Central memory CD4-positive, alpha-beta T cell (primary cell): ENCODE measurements at places on chromosomes 12 and 14.

DNA sequence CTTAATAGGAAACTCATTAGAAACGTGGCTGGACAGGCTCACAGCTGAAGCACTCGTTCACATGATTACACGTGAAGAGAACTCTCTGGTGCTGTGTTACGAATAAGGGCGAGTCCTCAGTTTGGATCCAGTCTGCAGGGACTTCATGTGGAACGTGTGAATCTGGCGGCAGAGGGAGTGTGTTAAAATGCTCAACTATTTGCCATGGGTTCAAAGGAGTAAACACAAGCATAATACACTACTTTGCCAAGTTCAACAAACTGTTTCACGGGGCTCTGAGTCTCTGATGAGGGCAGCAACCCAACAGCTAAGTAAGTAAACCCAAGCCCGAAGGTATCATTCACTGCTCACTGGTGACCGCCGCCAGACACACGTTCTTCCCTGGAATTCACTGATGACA is 42.4 kb downstream of the NUAK1 start:
- no peak for DNase-seq

DNA sequence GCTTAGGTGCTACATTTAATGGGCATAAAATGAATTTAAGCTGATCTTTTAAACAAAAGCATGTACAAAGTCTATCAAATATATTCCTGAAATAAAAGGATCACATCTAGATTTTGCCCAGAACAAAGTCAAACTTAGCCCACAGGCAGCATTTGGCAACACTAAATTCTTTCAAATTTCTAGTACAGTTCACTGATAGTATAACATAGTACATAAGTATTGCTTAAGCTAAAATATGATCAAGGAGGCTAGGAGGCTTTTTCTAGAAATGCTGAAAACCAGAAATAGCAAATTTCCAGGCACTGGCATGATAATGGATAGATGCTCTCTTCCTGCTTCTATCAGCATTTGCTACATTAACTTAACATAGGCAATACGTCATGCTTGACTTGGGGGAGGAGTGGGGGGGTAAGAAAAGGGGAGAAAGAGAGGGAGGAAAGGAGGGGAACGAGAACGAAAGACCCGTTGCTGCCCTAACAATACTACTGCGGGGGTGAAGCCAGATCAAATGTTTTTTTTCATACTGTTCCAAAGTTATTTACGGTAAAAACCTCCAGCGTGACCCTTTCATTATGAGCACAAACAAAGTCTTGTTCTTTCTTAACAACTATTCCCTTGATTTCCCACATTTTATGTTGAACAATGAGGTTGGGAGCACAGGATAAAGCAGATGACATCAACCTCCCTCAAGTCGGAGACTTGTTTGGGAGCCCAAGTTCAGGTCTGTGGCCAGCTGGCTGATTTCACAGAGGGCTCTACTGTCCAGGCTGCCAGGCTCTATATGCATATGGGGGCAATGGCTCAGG is 10.6 kb downstream of the TMED10 start:
- DNase-seq, result no peak

DNA sequence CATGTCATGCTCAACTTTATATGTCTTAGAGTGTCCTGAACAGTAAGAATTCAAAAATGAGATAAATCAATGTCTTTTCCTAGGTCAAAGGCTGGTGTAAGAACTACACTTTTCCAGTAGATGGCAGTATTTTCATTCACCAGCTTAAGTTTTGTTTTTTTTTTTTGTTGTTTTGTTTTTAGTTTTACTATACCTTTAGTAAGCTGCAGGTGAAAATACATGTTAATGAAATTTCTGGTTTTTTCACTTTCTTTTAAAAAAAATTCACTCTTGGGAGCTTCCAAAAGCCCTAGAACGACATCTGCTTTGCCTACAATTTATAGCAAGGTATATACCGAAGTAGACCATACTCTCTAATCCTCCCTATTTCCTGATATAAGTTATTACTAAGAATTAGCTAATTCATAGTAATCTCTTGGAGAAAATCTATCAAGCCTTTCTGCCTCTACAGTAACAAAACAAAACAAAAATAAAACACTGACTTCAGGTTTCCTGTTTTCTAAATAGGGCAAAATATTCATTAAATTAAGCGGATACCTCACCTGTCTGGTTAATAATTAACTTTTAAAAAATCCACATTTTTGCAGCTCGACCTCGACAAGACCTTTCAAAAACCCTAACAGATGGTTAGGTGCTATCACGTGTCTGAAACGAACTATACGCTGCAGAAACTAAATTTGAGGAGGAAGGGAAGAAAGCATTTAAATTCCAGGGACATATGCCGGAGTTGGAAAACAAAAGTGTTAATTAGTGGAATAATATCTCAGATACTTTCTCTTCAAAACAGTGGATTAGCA is 2.7 kb upstream of the SAMD4A start:
- peak; percentile 56 for DNase-seq

GRCh38 chr14:79476552-79476951 is 734.8 kb downstream of the DIO2 start:
- DNase-seq, result no peak

GRCh38 chr12:100795174-100795799 is 711 bp downstream of the ANO4 start:
- DNase-seq, result no peak

DNA sequence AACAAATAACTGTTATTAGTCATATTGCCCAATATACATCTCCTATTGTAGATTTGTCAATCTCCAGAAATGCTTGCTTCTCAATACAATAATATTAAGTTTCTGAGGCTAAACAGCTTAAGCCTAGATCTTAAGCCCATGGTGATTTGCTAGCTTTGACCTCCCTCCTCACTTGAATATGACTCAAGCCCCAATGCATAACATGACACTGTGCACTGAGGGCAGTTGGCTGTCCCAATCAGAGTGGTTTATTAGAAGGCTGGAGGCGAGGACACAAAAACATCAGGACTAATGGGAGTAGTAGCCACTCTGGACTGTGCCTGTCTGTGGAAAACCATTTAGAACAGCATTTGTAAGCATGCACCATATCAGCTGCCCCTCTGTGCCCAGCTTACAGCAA is 81.1 kb upstream of the GTF2A1 start:
- no peak for DNase-seq

GRCh38 chr14:44403193-44403592 is 103.9 kb downstream of the FSCB start:
- no peak for DNase-seq

DNA sequence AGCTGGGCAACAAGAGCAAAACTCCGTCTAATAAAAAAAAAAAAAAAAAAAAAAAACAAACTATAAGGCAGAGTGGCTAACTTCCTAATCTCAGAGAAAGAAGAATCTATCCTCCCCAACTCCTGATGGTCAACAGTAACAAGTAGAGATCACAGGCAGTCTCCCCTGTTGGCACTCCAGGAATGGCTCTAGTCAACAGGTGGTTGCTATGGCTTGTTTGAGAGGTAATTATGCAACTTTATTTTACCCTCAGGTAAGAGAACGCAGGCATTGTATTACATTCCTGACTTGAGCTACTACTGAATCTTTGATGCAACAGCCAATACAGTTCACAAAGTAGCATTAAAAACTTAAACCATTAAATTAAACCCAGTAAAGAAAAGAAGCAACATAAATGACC is 180.3 kb downstream of the DICER1 start:
- DNase-seq, result no peak

GRCh38 chr14:45558183-45558582 is 305.2 kb upstream of the MIS18BP1 start:
- DNase-seq, result no peak

DNA sequence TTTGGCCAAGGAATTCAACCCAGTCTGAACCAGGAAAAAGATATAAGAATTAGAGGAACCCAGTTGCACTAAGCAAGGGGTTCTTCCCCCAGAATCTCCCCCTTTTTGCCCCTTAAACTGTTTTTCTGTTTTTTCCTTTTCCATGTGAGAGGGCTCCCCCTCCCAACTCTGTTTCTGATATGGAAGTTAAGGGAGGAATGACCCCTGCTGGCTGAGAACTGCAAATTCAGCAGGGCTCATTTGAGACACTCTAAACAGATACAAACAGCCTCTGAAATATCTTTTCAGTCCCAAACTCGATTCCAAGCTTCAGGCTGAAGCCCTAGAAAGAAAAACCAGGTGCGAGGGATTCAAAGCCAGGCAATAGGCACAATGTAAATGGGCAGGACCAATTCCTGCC is 132.7 kb downstream of the SLC41A2 start:
- DNase-seq, result no peak
